ENCODE measurements at places on chromosomes 12 and 14.

GRCh38 chr12:101695706-101696105 is 1.7 kb upstream of the CHPT1 start:
- no peak for DNase-seq

GRCh38 chr12:40832668-40833067 is 140.4 kb downstream of the CNTN1 start:
- no peak for DNase-seq

GRCh38 chr14:69654116-69654515 is 42.7 kb downstream of the SUSD6 start:
- no peak for DNase-seq

DNA sequence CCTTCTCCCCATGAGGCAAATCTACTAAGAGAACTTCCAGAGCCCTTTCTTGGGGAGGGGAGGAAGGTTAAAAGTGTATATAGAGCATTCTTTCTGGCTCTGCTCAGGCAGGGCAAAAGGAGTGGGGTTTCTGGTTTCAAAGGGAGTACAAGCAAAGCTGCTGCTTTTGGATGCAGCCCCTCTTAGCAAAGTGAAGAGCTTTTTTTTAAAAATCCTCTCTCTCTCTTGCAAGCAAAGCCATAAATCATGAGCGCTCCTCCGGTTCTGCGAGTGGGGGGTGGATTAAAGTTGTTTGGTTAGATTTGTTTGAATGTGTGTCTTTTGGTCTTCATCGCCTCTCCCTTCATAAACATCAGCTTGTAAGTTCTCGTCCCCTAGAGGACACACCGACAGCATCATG is 546.6 kb upstream of the TBX3 start:
- no peak for DNase-seq

GRCh38 chr12:88958153-88958552 is 377.9 kb upstream of the KITLG start:
- DNase-seq: peak; percentile 73

GRCh38 chr12:122844366-122844971 is 9.2 kb downstream of the HIP1R start:
- DNase-seq: no peak

DNA sequence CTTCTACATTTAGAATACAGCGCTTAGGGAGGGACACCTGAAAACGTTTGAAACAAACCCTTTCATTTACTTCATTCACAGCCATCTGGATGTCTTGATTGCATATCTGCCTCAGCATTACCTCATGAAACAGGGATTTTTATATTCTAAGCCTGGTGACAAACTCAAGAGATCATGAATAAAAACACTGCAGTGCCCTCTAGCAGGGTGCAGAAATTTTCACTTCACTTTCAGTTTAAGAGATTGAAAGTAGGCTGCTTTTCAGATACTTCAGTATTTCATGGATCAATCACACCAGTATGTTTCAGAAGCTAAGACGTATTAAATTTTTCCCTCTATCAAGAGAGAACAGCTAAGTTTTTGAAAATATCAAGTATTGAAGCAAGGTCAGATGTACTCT is 467.8 kb downstream of the MDGA2 start:
- no peak for DNase-seq

DNA sequence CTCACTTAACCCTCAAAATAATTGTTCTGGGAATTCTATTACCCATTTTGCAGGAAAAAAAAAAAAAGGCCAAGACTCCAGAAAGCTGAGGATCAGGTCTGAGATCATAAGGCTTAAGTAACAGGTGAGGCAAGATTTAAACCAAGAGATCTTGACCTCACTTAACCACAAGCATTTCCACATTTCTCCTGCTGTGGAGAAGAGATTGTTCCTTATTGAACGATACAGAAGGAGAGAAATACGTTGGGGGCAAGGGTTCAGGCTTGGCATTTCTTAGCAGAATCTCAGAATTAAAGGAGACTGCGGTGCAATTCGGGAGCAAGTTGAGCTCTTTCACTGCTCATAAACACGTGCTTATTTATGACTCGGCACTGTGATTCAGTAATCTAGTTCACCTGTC is 885.3 kb upstream of the TMEM132C start:
- DNase-seq: no peak

- DNase-seq: no peak
Measured at GRCh38 chr12:7856516-7856915, 16.2 kb downstream of the SLC2A14 start.

GRCh38 chr12:6863586-6864321 is 3.6 kb upstream of the TPI1 start:
- DNase-seq: no peak

DNA sequence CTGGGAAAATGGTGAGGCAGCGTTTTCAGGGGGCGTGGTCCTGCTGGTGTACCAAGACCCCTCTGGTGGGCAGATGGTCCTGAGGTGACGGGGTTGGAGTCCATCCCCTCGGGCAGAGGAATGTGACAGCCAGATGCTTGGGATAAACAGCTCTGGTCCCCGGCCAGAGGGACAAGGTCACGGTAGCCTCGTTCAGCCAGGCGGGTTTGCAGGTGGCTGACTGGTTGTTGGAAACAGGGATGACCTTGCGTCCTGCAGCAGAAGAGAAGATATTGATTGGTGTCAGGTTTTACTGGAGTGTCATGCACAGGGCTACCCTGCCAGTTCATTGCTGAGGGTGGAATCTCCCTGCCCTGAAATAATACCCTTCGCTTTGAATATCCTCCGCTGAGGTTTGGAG is 43.3 kb downstream of the SLC24A4 start:
- DNase-seq: no peak

- DNase-seq: peak; percentile 67
Measured at GRCh38 chr12:55068416-55069010, 48.7 kb downstream of the NEUROD4 start.

GRCh38 chr12:109753054-109753401 is 39.4 kb downstream of the FAM222A start:
- DNase-seq: no peak

DNA sequence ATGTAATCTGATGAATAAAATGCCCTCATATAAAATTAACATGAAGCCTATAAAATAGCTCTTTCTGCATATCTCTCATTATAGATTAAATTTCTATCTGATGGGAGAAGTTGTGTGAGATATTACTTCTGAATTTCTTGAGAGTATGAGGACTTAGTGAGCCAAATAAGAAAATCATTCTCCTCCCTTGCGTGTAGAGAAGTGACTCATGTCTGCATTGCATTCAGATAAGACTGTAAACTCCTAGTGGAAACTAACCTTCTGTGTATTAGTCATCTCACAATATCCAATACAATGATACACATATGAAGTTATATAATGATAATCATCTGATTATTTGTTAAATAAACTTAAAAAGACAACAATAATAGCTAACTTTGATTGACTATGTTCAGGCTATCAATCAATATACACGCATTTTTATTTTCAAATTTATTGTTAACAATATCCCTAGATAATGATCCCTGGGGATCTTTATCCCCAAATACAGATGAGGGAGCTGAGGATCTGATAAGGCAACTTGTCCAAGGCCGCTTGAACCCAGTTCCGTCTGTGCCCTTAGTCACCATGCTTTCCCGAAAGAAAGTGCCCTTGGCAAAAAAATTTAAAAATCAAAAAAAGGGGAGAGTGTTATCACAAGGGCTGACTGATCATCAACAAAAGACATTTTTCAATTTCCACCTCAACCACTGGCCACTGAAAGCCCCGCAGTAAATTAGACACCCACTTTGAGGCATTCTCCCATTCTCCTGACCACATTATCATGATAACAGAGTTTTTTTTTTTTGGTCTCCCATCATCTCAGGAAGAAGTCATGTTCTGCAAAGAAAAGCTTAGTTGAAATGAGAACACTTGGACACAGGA is 189.2 kb upstream of the RASSF8 start:
- no peak for DNase-seq

DNA sequence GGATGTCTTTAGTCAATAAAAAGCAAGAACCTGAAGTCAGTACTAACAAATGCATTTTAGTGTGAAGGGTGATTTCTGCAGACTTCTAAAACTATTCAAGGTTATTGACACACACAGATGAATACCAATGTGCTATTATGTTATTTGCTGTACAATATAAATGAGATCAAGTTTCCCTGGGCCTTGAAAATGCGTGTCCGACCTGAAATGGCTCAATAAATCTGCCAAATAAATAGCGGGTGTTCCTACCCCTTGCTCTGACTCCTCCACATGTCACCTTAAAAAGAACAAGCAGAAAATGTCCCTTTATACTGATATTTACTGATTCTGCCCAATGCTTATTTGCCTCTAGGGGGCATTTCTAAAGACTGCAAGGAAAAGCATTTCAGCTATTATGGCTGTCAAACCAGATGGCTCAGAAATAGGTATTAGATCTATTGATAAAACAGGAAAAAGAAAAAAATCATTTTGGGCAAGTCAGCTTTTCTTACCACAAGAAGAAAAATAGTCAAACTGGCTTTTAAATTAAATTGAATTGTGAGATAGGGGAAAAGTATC is 367.3 kb upstream of the KITLG start:
- DNase-seq: peak; percentile 11

DNA sequence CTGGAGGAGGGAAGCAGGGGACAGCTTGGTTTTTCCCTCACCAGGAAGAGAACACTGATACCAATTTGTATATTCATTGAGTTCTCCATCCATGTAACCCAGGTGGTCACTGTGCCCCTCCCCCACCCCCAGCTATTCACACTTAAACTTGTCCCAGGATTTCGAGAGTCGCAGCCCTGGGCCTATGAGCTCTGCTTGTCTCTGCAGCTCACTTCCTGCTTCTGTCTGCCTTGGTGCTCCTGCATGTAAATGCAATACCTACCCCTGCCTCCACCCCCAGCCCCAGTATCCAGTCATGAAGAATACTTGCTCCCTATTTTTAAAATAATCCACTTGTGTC is 452.2 kb downstream of the BCL11B start:
- DNase-seq: no peak

DNA sequence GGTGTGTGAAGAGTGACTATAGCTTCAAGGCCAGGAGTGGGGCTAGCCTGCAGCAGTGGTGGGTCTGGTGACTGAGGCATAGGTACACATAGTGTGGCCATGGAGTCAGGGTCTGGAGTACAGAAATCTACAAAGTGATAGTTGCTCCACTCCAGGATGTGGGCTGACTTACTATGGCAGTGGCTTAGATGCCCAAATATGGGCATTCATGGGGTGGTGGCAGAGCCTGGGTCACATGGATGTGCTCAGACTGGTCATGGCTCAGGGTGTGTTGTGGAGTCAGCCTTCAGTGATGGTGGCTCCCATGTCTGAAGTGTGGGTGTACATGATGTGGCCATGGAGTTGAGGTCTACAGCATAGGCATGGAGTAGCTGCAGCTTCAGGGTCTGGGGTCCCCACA is 27.3 kb downstream of the CLEC6A start:
- no peak for DNase-seq

DNA sequence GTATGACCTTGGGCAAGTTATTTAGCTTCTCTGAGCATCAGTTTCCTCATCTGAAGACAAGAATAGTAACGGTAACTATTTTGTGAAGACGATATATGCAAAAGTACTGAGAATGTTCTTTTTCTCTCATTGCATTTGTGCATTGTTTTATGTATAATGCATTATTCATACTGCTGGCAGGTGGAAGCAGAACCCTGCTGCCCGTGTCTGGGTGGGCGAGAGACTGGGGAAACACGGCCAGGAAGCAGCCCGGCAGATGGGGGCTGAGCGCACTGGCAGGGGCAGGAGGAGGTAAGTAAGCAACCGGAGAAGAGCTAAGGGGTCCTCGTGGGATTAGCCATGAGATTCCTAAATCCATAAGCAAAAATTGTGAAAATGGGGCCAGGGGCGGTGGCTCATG is 115.8 kb upstream of the MED13L start:
- DNase-seq: no peak

DNA sequence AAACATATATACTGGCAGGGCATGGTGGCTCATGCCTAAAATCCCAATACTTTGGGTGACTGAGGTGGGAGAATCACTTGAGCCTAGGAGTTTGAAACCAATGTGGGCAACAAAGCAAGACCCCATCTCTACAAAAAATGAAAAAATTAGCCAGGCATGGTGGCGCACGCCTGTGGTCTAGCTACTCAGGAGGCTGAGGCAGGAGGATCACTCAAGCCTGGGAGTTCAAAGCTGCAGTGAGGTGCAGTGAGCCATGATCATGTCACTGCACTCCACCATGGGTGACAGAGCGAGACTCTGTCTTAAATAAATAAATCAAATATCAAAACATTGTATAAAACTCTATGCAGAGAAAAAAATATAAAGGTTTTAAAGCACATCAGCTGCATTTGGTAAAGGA is 5.2 kb downstream of the FMNL3 start:
- DNase-seq: no peak

- DNase-seq: no peak
Measured at GRCh38 chr14:68736471-68736871, 56.4 kb downstream of the ZFP36L1 start.

GRCh38 chr14:53943751-53944083 is 12.9 kb downstream of the BMP4 start:
- no peak for DNase-seq

GRCh38 chr12:49126852-49127763 is 4.1 kb downstream of the TUBA1B start:
- peak; percentile 11 for DNase-seq

DNA sequence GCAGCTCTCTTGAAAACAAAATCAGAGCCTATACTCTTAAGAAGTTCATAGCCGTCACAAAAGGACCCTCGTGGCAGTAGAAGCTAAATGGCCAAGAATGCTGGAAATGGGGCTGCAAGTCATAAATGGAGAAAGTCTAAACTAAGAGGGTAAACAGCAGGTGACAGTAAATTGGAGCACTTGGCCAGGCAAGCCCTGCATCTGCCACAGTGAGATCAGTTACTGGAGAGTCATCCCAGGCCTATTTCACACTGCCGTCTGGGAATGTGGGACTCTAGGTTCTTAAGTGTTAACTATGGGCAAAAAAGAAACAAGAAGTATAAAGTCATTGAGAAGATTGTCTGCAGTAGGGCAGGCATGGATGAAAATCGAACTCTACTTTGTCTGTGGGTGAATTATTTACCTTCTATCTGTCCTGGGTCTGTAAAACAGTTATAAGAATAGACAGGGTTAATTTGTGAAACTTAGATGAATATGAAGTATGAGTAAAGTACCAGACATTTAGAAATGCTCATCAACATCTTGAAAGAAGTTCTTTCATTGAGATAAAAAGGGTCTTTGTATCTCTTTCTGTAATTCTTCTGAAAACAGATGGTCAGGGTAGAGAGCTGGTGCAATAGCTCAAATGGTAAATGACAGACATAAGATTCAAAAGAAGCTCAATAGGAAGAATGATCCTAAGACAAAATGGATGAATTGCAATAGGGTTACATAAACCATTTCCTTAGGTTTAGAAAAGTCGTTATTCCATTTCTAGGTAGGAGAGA is 792.5 kb downstream of the DIO2 start:
- no peak for DNase-seq

DNA sequence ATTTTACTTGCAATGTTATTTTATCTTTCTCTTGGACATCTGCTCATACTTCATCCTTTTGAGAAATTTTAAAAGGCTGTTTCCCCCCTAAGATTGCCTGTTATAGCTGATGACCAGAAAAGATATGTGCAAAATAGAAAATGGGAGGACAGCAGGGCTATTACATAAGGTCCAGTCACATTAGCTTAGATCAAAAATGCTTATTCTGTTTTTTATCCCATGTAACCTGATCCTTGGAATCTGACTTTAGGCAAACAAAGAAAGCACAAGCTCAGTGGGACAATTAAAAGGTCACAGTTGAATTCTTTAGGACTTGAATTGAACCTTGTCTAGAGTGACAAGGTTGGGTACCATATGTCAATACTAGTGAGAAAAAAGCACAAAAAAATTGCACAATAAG is 65.1 kb upstream of the TRHDE start:
- DNase-seq: no peak

GRCh38 chr12:29591140-29592020 is 93.9 kb upstream of the OVCH1 start:
- no peak for DNase-seq

GRCh38 chr12:75977952-75978671 is 53.5 kb downstream of the PHLDA1 start:
- DNase-seq: no peak

Data from NCI-H748 treated with DMSO at 0.1 percent for 48 hours (cell line).